ENCODE measurements at places on chromosomes 12 and 14. TPM values are rescaled to one million over a fixed set of nuclear protein-coding genes. Genes with fewer than 3 reads are reported as not detected.

PSME2 gene
- 37.5 TPM for total RNA-seq

GPRC5A gene
- total RNA-seq: 16.1 TPM

DNA sequence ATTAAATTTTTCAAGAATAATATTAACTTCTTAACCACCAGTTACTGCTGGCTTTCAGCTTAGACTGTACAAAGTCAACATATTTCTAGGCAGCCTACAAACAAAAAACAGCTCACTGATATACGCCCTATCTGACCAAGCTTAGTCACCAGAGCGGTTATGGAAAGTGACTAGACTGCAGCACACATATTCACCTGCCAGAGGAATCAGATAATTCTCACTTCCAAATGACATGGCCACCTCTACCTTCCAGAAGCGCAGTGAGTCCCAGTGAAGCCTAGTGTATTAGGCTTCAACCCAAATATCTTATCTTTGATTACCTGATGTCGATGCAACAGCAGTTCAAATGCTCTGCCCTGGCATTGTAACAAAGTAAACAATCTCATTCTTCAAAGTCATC is 8.5 kb downstream of the STXBP6 start:
- peak; percentile 10 for DNase-seq

TAS2R50 gene
- total RNA-seq: 1.0 TPM

SMOC1 gene
- total RNA-seq: 10.8 TPM

Data from bronchial epithelial cell (primary cell).